ENCODE measurements at places on chromosomes 2 and 18.

- no peak for DNase-seq
These were observed 63.6 kb upstream of the ACSL3 start for GRCh38 chr2:222797261-222797660.

DNA sequence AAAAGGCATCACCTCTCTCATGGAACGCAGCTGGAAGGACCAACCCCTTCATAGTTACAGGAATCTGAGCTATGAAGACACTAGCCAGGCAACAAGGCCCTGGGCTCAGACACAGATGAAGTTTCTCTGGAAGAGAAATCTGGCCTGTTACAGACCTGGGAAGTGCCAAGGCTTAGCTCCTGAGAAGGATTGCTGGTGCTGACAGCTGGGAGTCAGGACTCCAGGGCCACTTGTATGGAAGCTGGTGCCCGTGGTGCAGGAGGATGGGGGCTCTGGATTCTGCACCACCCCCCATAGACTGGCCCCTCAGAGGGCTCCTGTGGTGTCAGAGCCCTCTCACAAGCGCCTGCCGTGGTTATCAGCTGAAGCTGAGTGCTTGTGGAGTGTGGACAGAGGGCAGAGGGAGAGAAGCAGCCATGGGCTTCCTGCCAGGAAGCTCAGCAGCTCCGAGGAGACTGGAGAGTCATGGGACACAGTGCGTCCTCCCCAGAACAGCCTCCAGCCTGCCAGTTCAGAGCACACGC is 87.3 kb upstream of the LCLAT1 start:
- DNase-seq: no peak

DNA sequence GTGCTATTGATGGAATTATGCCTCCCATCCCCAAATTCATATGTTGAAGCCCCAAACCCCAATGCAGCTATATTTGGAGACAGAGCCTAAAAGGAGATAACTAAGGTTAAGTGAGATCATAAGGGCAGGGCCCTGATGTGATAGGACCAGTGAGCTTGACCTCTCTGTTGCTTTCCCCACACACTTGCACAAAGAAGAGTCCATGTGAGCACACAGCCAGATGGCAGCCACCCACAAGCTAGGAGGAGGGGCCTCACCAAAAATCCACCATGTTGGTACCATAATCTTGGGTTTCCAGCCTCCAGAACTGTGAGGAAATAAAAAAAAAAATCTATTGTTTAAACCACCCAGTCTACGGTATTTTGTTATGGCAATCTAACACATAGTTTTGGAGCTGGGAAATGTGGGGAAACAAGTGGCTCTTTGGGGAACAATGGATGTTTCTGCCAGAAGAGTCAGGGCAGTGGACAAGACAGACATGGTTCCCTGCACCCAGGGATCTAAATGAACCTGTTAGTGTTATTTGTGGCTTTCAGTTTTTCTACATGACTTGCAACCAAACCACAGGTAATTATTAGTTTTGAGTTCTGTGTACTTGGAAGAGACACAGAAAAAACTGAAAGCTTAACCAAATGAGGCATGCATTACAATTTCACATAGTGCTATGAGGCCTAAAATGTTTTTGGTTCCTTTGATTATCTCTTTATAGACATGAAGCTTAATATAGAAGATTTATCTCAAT is 259.1 kb downstream of the LTBP1 start:
- no peak for DNase-seq

DNA sequence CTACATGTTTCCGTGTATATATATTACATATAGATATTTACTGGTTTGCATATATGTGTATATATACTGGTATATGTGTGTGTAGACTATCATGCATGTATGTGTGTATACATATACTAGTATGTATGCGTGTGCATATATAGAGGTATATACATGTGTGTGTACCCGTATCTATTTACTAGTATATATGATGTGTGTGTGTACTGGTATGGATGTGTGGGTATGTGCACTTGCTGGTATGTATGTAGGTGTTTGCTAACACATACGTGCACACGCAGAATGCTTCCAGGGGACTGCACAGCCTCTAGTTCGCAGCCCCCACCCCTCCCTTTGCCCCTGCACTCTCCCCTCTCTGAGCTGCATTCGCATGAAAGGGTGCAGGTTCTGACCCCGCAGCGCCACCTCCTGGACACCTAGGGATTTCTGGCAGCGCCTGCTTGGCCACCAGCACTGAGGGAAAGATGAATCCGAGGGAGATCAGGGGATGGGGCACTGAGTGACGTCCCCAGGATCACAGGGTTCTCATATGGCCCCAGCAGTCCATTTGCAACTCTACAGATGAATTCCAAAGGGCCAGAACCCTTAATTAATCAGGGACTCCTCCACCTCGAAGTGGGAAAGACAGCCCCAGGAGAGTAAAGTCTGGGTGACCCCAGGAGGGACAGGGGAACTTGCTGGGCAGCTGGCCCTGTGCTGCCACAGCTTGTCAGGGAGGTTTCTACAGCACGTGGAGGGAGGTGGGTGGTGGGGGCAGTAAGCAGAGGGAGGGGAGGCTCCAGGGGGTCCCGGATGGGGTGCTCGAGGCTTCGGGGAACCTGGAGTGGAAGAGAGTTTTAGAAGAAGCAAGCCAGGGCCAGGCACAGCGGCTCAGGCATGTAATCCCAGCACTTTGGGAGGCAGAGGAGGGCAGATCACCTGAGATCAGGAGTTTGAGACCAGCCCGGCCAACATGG is 66.8 kb upstream of the ASAP2 start:
- no peak for DNase-seq

- no peak for DNase-seq
These were observed 3.2 kb downstream of the TEKT4 start for GRCh38 chr2:94874277-94874997.

- no peak for DNase-seq
These were observed 19.5 kb downstream of the ARHGAP15 start for GRCh38 chr2:143148757-143149156.

GRCh38 chr2:156341452-156342253 is 9.1 kb upstream of the NR4A2 start:
- peak; percentile 70 for DNase-seq

DNA sequence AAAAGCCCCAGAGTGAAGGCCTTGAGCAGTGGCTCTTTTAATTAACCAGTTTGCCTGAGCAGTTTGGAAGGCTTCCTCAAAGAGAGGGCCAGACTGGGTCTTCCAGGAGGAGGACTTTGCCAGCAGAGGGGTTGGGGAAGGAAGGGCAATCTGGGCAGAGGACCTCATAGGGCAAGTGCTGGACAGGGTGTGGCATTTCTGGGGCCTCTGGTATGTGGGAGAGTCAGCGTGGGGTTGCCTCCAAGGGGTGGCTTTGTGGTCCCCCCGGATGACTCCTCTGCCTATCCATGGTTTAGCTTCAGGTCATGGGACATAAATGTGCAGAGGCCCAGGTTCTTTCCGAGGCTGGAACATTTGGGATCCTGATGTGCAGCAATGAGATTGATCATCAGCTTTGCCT is 12.6 kb downstream of the GLI2 start:
- no peak for DNase-seq

GRCh38 chr2:125861461-125861860 is 794.5 kb upstream of the GYPC start:
- DNase-seq: no peak

- no peak for DNase-seq
These were observed 409.8 kb upstream of the CELF4 start for GRCh38 chr18:37975446-37975845.

- DNase-seq: no peak
These were observed 191.9 kb upstream of the TCF4 start for GRCh38 chr18:55779691-55780585.

DNA sequence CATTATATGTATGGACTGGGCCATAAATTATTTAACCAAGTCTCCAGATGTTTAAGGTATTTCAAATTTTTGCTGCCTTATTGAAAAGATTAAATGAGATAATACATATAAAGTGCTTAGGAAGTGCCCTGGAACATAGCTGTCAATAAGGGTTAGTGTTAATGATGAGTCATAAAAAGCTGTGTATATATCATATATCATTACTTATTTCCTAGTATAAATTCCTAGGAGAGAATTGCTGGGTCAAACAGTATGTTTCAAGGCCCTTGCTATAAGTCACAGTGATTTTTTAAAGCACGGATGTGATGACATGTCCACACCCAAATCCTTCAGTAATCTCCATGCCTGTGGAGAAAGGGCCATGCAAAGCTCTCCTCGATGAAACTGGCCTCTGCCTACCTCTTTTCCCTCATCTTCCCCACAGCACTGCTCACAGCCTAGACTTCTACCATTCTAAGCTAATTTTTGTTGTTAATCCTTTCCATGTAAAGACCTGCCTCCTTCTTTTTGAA is 8.5 kb downstream of the ZNF2 start:
- no peak for DNase-seq

DNA sequence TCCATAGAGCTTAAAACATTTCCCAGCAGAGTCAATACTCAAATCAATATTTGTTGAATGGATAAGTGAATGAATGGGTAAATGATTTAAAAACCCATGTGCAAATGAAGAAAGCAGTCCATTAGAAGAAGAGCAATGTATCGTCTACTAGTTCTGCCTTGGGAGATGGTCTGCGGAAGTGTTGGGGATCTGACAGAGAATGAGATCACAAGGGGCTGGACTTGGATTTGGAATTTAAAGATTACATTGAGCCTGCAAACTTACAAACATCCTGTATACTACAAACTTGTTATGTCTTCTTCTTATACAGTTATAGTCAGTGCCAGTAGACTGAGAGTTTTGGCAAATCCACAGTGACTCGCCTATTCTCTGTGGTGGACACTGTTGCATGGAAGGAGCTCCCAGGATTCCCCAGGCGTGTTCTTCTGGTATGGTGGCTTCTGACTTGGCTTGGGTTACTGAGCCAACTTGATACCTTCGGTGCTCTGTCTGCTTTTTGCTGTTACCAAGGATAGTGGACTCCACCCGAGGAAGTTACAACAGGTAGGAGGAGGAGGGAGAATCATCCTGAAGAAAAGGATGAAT is 163.3 kb upstream of the SERPINE2 start:
- DNase-seq: no peak

GRCh38 chr18:28178720-28179119 is 1.8 kb upstream of the CDH2 start:
- no peak for DNase-seq

- DNase-seq: no peak
These were observed 74.5 kb downstream of the SPATS2L start for GRCh38 chr2:200380833-200381542.
